ENCODE measurements at places on chromosomes 2 and 18. TPM values are rescaled to one million over a fixed set of nuclear protein-coding genes. Genes with fewer than 3 reads are reported as not detected.

DNA sequence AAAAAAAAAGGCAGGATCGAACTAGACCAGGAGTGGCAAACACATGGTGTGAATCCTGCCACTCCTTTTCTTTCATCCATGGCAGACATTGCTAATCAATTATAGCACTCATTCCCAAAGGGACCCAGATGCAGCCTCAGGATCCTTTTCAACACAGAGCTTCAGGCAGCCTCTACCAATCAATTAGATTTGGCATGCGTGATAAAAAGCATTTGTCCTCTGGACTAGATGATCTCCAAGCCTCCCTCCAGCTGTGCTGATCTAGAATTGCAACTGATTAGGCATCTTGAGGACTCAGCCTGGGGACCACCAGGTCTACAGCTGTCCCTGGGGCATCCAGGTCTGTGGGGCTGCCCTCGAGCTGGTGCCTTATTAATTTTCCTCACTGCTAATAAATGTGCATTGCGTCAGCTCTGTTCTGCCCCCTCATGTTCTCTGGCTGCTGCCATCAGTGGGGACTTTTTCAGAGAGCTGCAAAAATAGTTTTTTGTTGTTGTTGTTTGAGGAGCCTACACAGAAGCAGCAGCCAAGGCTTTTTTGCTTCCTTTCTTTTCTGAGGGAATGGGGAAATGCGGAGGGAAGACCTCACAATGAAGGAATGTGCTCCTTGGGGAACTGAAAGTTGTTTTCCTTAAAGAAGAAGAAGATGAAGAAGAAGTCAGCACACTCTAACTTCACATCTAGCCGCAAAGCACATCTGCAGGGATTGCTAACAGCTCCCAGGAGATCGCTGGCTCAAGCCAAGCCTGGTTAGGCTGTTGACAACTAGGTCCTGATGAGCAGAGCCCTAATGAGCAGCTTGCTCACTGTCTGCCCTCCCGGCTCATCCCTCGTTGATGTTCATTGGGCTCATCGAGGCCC is 8.8 kb upstream of the ATOH8 start:
- H3K27me3 ChIP-seq: peaks cover 86% of the 10 kb centered on the region
- no peaks in the 10 kb centered on the region for H3K36me3 ChIP-seq
- H3K27ac ChIP-seq: no peak overlapping the region

DNA sequence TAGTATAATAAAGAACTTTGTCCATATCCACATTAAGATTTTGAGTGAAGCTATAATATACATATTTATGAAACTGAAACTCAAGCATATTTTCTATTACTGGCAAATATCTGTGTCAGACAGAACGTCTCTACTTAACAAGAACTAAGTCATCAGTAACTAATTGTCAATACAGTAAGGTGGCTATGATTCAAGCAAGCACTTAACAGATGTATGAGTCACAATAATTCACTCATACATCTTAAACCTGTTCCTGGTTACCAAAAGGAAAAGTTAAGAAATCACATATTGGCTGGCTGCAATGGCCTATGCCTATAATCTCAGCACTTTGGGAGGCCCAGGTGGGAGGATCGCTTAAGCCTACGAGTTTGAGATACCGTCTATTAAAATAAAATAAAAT is 96.0 kb downstream of the SOS1 start:
- no peak for DNase-seq
- peaks cover 48% of the 10 kb centered on the region for H3K36me3 ChIP-seq
- H3K27ac ChIP-seq: no peak overlapping the region
- H3K27me3 ChIP-seq: no peaks in the 10 kb centered on the region
- H3K4me3 ChIP-seq: no peak overlapping the region

DNA sequence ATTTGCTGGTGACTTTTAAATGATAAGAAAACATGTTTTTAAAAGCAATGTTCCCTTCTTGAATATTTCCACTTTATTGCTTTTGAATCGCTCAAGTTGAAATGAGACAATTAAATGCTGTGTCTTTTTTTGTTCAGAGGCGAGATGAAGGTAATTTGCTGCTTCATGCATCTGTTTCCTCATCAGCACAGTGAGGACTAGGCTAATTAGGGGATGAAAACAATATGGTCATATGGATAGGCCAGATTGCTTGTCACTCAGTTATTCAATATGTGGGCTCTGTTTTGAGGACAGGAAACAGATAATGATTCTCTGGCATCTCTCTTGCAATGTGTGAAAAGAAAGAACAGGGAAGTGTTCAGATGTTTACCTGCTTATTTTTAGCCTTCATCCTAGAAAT is 61.0 kb downstream of the ERBB4 start:
- no peak overlapping the region for H3K27ac ChIP-seq
- no peaks in the 10 kb centered on the region for H3K27me3 ChIP-seq
- no peaks in the 10 kb centered on the region for H3K36me3 ChIP-seq
- no peaks in the 10 kb centered on the region for H3K4me1 ChIP-seq
- H3K4me3 ChIP-seq: no peak overlapping the region
- DNase-seq: no peak

- H3K27me3 ChIP-seq: no peaks in the 10 kb centered on the region
- no peak for DNase-seq
- no peak overlapping the region for H3K4me3 ChIP-seq
- no peak overlapping the region for H3K27ac ChIP-seq
- peaks cover 17% of the 10 kb centered on the region for H3K4me1 ChIP-seq
Measured at GRCh38 chr2:54227798-54228197, 28.2 kb downstream of the TSPYL6 start.

- no peak overlapping the region for H3K4me3 ChIP-seq
- no peak for DNase-seq
- no peak overlapping the region for H3K27ac ChIP-seq
- peaks cover 40% of the 10 kb centered on the region for H3K4me1 ChIP-seq
- H3K36me3 ChIP-seq: peaks cover 55% of the 10 kb centered on the region
- H3K27me3 ChIP-seq: no peaks in the 10 kb centered on the region
Measured at GRCh38 chr2:237722616-237723015, 76.0 kb upstream of the RBM44 start.

DNA sequence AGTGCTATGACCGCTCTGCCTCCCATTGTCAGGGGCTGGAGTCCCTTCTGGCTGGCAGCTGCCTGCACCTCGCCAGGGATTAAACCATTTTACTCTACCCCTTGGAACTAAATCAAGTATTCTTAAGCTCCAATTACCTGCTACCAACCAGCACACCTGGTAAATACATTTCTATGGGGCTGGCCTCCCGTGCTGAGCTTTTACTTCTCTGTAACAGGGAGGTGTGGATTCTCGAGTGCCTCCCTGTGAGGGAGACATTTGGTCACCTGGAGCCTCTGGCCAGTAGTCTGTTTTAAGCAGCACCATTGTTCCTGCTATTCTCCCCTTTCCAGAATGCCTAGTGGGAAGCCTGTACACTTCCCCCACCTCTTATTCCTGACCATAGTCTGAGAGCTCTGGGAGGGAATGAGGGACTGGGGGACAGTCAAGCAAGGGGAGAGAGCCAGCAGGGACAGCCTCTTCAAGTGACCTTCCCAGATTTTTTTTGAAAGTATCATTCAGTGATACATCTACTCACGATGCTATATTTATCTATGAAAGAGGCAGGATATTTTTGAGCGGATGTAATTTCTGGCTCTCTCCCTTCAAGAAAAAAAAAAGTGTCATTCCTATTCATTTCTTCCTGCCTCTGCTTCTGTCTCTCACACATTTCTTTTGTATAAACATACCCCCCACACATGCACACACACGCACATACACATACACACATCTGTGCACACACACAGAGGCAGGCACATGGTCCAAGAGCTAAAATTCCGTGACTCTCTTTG is 112.8 kb downstream of the CAPN13 start:
- H3K4me3 ChIP-seq: no peak overlapping the region
- no peak for DNase-seq
- H3K27me3 ChIP-seq: peaks cover 3% of the 10 kb centered on the region
- H3K36me3 ChIP-seq: no peaks in the 10 kb centered on the region
- H3K27ac ChIP-seq: no peak overlapping the region

DNA sequence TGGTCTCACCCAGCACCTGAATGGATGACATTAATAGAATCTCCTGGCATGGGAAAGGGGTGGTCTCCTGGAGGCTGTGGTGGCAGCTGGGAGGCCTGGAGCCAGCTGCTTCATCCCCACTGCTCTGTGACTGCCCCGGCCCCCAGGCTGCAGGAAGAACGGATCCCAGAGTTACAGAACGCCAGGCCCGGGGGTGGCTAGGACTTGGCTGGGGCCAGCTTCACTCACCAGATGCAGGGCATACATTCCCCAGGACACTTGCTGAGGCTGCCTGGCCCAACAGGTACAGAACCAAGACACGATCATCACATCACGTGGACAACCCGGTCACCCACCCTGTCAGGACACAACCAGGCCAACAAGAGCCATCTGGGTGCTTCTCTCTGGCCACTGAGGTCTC is 178.6 kb upstream of the SALL3 start:
- no peaks in the 10 kb centered on the region for H3K27me3 ChIP-seq
- DNase-seq: no peak
- no peak overlapping the region for H3K4me3 ChIP-seq
- H3K4me1 ChIP-seq: no peaks in the 10 kb centered on the region
- no peak overlapping the region for H3K27ac ChIP-seq

DNA sequence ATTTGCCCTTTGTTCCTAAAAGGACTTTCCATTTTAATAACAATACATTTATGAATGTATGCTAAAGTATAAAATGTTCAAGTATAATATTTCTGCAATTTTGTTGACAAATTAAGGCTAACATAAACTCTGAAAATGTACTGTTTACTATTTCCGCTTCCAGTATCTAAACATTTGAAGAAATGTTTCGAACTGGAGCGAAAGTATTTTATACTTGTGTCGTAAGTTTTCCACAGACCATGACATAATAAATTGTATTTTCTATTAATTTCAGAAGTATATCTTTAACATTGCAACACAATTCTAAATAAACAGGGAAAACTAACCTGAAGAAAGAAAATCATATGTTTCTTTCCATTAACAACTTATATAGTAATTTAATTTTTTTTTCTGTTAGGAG is 146.3 kb downstream of the CALCRL start:
- H3K27me3 ChIP-seq: no peaks in the 10 kb centered on the region
- no peaks in the 10 kb centered on the region for H3K36me3 ChIP-seq
- no peaks in the 10 kb centered on the region for H3K4me1 ChIP-seq
- H3K27ac ChIP-seq: no peak overlapping the region

GRCh38 chr18:58887613-58887963 is 22.9 kb downstream of the ZNF532 start:
- no peak overlapping the region for H3K27ac ChIP-seq
- peaks cover 10% of the 10 kb centered on the region for H3K4me1 ChIP-seq
- peaks cover 9% of the 10 kb centered on the region for H3K27me3 ChIP-seq
- no peak overlapping the region for H3K4me3 ChIP-seq
- H3K36me3 ChIP-seq: no peaks in the 10 kb centered on the region
- peak; percentile 35 for DNase-seq

GRCh38 chr18:22267697-22268096 is 98.3 kb downstream of the GATA6 start:
- H3K36me3 ChIP-seq: no peaks in the 10 kb centered on the region
- no peak overlapping the region for H3K4me3 ChIP-seq
- no peak for DNase-seq
- no peaks in the 10 kb centered on the region for H3K4me1 ChIP-seq

TOGARAM2 gene
- 8.9 TPM for total RNA-seq

TMEM237 gene
- total RNA-seq: 15.2 TPM

CRYGC gene
- total RNA-seq: not detected

AQP12B gene
- not detected for total RNA-seq

ZNF396 gene
- total RNA-seq: 1.7 TPM
